ENCODE measurements at places on chromosomes 4 and X.

- DNase-seq, result no peak
Measured at GRCh38 chr4:13289391-13289790, 194.7 kb downstream of the RAB28 start.

DNA sequence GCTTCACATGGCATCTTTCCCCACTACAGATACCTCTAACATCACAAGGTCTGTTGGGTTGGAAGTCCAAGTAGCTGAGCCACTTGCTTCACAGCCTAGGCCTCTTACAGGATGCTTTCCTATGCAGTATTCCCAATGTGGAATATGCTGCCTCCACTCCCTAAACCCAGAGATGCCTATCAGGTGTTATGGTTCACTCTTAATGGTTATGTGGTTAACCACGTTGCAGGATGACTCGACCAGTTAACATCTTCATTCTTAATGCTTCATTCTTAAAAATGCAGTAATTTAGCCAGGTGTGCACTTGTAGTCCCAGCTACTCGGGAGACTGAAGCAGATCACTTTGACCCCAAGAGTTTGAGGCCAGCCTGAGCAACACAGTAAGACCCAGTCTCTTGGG is 24.2 kb downstream of the HAUS3 start:
- no peak for DNase-seq

GRCh38 chrX:69236641-69237040 is 71.4 kb upstream of the PJA1 start:
- DNase-seq, result no peak

DNA sequence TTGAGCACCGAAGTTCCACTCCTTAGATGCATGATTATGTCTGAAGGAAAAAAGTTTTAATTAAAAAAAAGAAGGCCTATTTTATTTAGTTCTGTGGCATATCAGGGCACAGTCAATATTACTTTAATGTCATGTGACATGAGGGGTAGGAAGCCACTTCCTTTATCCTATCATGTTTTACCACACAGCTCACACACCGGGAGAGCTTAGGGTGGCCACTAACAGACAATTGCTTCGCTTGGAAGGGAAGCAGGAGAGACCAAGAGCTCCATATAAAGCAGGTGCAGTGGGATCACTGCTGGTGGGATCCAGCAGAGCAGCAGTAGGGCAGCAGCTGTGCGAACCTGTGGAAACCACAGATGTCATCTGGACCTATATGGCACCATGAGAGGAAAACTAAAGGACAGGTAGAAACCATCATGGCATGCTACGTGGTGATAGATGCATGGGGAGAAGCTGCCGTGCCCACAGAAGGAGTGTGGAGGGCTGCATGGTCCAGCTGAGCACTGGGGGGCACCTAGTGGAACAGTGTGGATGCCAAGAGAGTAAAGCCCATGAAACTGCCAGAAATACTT is 52.0 kb downstream of the DTHD1 start:
- DNase-seq, result no peak
